ENCODE measurements at places on chromosomes 3 and 15.

- DNase-seq, result no peak
Measured at GRCh38 chr15:57962887-57963286, 102.6 kb downstream of the ALDH1A2 start.

DNA sequence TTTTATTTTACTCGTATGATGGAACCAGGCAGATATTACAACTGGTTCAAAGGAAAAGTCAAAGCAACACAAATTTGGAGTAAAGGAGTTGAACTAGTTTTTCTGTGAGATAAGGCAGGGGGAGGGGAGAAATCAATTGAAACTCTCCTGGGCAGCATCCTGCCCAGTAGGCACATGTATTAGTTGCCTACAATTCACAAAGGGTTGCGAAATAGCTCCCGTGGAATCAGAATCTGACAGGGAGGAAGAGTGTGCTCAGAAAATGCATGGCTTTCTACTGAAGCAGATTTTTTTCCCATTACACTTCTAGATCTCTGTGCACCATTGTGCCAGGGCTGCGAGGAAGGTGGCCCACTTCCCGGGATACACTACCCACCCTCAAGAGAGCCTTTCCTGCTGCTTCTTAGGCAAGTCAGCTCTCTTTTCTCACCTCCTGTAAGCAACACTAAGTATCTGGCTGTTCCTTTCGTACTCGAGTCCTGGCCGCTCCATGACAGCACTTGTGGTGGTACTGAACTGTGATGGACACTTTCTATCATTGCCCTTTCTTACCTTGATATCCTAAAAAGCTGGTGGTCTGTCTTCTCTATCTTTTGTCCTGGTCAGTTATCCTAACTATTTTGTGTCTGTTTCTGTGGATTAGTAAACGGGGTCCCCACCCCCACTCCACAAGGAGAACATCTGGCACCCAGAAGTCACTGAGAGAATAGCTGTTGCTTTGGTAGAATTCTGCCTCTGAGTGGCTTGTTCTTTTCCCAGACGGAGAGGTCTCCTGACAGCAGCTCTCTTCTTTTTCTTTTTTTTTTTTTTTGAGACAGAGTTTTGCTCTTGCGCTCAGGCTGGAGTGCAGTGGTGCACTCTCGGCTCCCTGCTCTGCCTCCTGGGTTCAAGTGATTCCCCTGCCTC is 74.8 kb downstream of the RPL39L start:
- no peak for DNase-seq

GRCh38 chr3:125462722-125463299 is 57.2 kb downstream of the SNX4 start:
- DNase-seq, result no peak

DNA sequence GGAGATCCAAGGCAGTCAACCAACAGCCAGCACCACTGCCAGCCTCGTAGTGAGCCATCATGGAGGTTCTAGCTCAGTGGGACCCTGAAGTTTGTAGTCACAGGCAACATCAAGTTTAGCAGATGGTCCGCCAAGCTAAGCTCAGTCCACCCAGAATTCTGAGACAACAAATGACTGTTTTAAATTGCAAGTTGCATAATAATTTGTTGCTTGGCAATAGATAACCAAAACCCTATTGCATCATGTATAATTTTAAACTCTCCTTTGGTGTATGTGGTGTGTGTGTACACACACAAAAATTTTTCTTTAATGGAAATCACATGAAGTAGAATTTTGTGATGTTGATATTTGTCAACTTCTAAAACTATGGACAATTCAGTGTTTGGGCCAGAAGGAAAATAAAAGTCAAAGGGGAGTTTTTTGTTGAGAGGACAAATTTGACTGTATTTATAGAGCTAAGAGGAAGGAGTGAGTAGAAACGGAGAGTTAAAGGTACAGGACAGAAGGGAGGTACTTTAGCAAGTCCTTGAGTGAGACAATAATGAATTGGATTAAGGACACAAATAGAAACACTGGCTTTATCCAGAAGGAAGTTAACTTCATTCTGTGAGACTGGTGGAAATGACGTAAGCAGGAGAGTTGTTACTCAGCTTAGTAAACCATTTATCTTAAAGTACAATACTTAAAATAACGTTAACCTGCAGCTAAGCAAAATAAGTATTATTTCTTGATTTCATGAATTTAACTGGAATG is 83.6 kb downstream of the NCEH1 start:
- no peak for DNase-seq

GRCh38 chr3:86618706-86619105 is 372.2 kb downstream of the VGLL3 start:
- no peak for DNase-seq

DNA sequence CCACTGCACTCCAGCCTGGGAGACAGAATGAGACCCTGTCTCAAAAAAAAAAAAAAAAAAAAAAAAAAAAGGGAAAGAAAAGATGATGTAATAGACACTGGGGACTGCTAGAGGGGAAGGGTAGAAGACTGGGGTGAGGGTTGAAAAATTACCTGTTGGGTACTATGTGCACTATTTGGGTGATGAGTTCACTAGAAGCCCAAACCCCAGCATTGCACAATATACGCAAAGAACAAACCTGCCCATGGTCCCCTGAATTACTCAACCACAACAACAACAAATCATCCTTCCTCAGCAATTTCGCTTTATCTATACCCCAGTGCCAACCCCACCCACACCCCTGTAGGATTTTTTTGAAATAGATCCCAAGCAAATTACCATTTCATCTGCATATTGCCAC is 13.5 kb downstream of the NIPA1 start:
- no peak for DNase-seq
